ENCODE measurements at places on chromosomes 2 and 18.

- no peak for DNase-seq
Measured at GRCh38 chr2:120886534-120887319, 151.1 kb downstream of the GLI2 start.

DNA sequence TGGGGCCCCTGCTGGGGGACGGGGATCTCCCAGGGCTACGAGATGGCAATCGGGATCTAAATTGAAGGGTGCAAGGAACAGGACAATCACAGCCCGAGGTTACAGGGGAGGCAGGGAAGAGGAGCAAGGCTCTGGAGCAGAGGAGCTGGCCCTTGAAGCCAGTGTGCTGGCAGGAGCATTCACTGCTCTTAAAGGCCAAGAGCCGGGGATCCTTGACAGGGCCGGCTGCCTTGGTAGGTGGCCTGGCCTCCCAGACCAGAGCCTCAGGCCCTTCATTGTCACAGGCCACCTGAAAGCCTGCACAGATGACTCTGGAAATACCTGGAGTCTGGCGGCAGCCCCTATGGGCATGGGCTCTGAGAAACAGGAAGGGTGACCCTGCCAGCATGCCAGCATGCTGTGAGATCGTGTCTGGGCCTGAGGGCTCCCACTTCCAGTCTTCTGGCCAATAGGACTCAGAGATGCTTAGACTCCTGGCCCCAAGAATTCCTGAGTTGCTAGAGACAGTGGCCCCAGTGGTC lies 38.7 kb downstream of the PDIA6 start:
- DNase-seq, result no peak

DNA sequence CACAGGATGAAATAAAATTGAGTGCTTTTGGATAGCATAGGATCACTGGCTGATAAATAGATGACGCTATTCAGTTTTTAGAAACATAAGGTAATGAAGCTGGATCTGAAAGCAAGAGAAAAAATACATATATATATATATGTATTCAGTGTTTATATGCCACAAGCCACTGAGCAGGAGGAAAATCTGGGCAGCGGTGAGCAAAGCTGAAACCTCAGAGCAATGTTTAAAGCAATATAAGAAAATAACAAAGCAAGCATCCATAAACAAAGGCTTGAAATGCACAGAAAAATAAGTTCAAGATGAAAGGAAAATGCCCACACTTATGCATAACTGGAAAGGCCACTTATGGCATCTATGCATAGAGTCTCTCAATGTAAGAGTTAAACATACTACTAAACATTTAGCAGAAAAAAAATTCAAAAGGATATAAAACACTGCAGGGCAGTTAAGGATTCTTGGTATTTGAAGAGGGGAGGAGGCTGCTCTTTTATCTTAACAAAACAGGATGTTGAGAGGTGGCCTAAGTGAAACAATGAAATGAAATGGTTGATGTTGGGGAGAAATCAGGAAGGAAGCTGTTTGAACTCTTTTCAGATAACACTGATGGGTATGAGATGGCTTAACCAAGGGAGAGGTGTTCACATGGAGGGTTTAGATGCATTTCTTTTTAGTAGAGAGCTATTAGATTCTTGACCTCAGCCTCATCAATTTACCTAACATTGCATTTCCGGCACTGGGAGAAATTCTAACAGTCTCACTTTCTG lies 129.1 kb downstream of the ARHGAP15 start:
- no peak for DNase-seq

DNA sequence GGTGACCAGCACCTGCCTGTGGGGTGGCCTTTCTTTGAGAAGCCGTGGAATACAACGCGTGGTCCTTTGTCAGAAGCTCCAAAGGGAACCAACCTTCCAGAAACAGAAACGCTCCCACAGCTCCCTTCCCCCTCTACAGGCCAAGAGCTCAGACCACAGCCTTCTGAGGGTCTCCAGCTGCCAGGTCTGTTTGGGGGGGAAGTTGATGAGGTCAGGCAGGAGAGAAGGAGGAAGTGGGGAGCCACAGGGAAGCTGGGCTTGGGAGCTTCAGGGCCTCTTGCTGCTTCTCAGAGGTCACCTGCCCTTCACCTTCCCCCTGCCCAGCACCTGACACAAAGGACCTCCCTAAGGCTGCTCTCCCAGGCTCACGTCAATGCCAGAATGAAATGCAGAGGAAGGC lies 287.7 kb upstream of the ID2 start:
- DNase-seq, result no peak

GRCh38 chr18:61222206-61222605 lies 111.0 kb upstream of the CDH20 start:
- DNase-seq, result no peak
